ENCODE measurements at places on chromosomes 6 and 20.
A peak's percentile ranks its signal among the peaks of the same experiment; 100 is the strongest.

DNA sequence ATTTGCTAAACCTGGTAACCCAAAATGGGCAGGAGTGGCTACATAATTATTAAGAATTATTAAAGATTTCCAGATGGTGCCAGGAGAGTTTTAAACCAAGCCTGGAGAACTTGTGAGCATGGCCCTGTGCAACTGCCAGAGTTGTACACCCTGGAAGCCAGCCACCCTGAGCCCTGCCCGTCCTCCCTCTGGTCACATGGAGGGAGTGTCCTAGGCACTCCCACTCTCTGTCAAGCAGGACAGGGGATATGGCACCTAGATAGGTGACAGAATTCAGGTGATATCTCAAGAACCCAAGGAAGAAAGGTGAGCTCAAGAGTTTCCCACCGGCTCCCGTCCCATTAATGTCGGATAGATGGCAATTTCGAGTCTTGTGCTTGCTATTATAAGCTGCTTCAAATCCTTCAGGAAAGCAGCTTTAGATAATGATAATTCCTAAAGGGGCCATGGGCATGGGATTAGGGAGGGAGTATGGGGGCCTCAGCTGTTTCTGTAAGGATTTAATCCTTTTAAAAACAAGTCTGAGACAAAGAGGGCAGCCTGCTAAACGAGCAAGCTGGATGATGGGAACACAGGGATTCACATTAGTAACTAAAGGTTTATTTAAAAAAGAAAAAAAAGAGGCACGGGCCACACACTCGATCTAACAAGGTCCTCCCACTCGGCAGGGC lies 169.1 kb downstream of the BMP7 start:
- DNase-seq: no peak

GRCh38 chr6:139909992-139910391 lies 535.5 kb upstream of the CITED2 start:
- DNase-seq: no peak

- DNase-seq: no peak
These were observed 39.4 kb downstream of the TRAF3IP2 start for GRCh38 chr6:111566222-111566734.

- peak; percentile 78 for DNase-seq
These were observed 54.0 kb upstream of the PTPRK start for GRCh38 chr6:128574402-128574801.

- no peak for DNase-seq
These were observed 40.3 kb downstream of the KIF6 start for GRCh38 chr6:39684790-39685488.

DNA sequence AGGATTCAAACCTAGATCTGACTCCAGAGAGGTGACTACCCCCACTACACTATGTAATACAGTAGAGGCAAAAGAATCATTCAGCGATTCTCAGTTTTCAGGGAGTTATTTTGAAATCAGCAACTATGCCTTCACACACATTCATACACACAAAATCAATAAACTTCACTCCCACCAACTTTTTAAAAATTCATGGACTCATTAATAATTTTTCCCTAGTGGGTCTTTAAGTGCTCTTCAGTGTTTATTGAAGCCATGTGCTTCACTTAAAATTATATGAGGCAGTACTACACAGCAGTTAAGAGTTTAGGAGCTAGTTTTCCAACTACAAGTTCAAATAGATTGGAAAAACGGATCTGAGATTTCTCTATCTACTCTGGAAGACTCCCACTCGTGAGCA lies 452.7 kb upstream of the ADGRB3 start:
- no peak for DNase-seq

DNA sequence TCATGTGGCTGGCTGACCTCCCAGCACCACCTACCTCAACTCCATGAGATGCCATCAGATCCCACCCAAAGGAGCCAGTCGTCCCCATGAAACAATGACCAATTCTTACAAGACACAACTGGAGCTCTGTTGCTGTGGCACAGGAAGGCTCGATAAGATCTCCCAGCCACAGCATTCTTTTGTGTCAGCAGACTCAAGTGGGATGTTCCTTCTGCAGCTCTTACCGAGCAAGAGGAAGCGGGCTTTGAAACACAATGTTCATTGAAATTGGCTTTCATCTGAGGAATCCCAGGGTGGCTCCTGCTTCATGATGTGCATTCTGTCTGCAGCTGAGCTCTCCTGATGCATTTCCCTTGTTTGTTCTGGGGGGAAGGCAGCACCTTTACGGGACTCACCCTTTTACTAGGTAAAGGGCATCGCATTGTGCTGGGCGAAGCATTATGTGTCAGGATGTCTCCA lies 222.0 kb upstream of the SGK1 start:
- DNase-seq: no peak

DNA sequence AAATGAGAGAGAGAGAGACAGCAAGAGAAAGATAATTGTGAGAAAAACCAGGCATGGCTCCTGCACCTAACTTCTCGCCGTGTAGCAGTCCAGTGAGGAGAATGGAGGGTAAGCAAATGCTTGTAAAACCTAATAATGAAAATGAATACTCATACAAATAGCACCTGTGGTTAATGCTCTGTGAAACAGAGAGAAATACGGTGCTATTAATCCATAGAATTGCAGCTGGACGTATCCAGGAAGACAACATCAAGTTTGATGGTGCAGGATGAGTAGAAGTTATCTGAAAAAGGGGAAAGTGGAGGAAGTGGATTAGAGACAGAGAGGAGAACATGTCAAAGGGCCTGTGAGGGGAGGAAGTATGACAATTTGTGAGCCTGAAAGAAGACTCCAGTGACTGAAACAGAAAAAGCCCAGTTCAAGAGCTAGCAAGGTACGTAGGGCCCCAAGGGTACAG lies 89.4 kb upstream of the PAK5 start:
- no peak for DNase-seq

- no peak for DNase-seq
These were observed 54.4 kb downstream of the ADNP start for GRCh38 chr20:50876816-50877215.

GRCh38 chr6:146650799-146651481 lies 52.2 kb downstream of the ADGB start:
- DNase-seq: no peak

DNA sequence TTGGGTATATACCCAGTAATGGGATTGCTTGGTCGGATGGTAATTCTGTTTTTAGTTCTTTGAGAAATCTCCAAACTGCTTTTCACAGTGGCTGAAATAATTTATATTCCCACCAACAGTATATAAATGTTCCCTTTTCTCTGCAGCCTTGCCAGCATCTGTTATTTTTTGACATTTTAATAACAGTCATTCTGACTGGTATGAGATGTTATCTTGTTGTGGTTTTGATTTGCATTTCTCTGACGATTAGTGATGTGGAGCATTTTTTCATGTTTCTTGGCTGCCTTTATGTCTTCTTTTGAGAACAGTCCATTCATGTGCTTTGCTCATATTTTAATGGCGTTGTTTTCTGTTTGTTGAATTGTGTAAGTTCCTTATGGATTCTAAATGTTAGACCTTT lies 641.6 kb downstream of the HACE1 start:
- no peak for DNase-seq

DNA sequence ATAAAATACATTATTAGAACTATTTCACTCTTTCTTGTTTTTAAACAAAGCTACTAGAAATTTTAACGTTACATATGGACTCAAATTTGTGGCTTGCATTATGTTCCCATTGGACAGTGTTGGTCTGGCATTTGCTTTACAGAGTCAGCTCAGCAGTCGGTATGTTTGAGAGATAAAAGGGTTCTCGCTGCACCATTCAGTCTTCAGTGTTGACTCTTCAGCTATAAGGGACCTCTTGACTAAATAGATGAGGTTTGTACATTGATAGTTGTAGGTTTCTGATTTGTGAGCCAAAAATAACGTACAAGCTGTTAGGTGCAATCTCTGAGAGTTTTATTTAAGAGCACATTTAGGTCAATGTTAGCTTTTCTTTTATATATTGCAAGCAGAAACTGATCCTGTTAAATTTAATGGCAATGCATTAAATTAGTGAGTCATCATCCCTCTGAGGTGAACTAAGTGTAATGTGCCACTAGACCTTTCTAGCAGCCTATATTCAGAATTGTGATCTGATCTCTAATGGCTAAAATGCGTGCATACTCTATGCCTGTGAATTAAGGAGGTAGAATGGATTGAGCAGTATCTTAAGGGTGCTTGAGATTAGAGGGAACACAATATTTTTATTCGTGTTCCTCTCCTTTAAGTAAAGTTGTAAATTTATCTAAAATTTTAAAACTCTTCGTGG lies 485.6 kb upstream of the SYNCRIP start:
- no peak for DNase-seq

DNA sequence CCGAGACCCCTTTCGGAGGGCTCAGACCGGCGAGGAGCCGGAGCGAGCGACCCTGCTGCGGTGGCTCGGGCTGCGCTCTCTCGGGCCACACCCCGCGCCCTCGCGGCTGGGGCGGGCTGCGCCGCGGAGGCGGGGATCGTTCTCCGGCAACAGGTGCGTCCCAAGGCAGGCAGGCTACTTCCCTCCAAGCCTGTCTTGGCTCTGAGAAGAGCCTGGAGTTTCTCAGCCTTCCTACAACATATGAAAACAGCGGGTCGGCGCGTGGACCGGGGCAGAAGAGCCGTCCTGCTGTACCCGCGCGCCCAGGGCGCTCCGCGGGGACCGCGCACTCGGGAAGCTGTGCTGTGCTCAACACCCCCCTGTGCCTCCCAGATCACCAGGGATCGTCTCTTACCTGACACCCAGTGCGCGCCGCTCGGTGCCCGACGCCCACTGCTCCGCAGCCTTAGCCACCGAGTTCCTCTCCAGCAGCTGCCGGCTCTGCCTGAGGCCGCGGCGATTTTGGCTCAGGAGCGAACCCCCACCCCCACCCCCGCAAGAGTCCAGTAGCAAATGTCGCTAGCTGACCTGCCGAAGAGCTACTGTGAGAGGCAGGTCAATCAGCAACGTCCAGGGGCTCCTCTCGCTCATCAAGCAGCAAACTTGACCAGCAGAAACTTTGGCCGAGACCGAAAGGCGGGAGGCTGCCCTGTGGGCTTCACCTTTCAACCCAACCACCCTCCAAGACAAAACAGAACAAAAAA lies 3.7 kb upstream of the OLIG3 start:
- no peak for DNase-seq

DNA sequence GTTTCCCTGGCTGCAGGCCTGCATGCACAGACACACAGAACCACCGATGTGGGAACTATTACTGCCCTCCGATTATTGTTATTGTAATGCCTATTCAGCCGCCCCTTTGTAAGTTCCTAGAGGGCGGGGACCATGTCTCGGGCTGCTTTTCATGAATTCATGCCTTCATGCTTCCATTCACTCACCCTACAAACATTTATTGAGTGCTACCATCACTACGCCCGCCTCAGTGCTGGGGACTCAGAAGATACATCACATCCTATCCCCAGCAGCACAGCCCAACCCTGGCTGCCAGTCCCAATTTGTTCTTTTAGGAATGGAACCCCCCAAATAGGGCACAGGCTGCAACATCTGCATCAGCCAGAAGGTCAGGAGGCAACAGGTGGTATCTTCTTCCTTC lies 75.9 kb downstream of the FOXA2 start:
- DNase-seq: no peak

DNA sequence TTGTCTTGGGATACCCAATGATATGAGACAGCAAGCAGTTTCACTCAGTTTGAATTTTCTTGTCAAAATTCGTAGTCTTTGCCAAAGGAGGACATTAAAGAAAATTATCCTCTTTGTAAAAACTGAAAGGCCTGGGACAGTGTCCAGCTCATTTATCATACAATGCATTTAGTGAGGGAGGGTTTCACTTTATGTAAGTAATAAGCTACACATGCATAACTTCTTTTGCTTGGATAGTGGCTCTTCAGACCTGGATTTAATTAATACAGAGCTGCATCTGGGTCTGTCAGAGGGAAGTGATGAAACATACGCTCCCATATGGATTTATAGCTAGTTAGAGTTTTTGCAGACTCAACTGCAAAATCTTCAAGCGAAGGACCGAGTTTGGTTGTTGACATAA lies 175.6 kb downstream of the PHACTR1 start:
- DNase-seq: no peak

- no peak for DNase-seq
These were observed 244.1 kb downstream of the BMP7 start for GRCh38 chr20:57022306-57022705.

- no peak for DNase-seq
These were observed 850.9 kb downstream of the TFAP2A start for GRCh38 chr6:9564021-9564420.

DNA sequence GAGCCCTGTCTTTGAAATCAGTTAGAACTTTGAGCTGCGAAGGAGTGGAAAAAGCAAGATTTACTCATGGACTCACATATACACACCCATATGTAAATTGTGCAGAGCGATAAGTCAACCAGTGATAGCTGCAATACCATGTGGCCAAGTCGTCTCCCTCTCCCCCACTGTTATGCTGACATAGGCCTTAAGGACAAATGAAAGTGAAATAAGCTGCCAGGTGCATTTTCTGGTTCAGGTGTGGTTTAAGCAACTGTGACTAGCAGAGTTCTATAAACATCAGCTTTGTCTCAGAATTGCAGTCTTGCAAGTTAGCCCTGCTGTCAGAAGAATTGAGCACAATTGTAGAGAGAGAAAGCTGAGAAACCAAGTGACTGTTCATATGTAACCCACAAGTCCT lies 9.6 kb downstream of the FAM83B start:
- no peak for DNase-seq

- DNase-seq: no peak
These were observed 46.5 kb downstream of the FAM217A start for GRCh38 chr6:4032475-4032874.

DNA sequence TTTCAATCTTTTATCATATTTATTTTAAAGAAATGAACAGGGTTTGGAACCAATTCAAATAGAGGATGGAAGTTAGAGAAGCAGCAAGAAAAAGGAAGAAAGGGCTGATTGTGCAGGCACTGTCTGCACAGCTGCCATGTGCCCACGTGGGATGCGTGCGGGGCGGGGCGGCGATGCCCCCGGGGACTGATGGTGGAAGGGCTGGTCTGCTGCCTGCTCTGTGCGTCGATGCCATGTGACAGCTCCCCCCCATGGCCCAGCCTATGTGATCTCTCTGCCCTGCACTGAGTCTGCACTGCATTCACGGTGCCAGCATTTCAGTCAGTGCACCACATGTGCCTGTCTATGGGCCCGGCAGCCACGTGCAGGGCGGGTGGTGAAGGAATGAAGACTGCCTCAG lies 96.4 kb downstream of the IRF4 start:
- DNase-seq: no peak

DNA sequence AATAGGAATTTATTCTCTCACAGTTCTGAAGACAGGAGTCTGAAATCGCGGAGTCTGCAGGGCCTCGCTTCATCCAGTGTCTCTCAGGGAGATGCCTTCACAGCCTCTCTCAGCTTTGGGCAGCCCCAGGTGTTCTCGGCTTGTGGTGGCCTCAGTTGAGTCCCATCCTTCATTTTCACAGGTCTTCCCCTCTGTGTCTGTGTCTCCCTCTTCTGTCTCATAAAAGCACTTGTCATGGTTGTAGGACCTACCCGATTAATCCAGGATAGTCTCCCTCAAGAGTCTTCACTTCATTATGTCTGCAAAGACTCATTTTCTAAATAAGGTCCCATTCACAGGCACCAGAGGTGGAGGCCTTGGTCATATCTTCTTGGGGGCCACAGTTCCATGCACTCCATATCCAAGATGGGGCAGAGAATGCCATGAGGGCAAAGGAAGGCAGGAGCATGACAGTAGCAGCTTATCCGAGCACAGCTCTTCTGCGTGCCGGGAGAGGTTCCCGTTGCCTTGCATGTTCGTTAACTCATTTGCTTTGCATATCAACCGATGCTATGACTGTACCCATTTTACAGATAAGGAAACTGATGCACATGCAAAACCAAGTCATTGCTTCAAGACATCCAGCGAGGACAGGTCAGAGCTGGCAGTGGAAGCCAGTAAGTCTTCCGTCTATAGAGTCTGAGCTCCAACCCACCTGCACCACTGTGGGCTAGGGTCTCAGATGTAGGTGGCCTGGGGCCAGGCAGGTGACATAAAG lies 363.8 kb upstream of the SULF2 start:
- DNase-seq: no peak
